ENCODE measurements at places on chromosomes 16 and 17.

DNA sequence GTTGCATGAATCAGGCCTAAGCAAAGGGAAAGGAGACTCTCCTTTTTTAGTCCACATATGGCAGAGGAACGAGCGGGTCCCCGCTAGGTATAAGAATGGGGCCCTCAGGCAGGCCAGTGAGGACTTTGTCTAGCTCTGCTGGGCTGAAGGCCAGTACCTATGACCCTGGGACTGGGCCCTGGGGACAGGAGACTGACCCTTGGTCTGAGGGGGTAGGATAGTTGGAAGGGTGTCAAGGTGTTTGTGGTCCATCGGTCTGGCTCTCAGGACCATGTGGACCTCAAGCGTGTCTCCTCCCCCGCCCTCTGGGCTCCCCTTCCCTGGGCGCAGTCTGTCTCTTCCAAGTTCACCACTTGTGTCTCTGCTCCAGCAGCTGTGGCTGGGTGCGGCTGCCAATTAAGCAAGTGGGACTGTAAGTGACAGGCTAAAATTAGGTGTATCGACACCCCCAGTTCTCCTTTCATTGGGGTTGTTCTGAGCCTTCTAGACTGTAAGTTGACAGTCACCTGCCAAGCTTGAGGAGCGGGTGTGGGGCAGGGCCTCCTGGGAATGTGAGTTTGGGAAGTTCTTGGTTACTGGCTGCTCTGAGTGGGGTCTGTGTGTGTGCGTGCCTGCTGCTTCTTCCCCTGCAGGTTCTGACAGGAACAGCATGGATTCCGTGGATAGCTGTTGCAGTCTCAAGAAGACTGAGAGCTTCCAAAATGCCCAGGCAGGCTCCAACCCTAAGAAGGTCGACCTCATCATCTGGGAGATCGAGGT, 24.5 kb downstream of the AKAP1 start:
- H3K4me3 ChIP-seq, result no peak overlapping the region
- no peaks in the 10 kb centered on the region for H3K27me3 ChIP-seq
- H3K36me3 ChIP-seq, result peaks cover 3% of the 10 kb centered on the region
- no peak overlapping the region for H3K27ac ChIP-seq
- no peaks in the 10 kb centered on the region for H3K4me1 ChIP-seq

DNA sequence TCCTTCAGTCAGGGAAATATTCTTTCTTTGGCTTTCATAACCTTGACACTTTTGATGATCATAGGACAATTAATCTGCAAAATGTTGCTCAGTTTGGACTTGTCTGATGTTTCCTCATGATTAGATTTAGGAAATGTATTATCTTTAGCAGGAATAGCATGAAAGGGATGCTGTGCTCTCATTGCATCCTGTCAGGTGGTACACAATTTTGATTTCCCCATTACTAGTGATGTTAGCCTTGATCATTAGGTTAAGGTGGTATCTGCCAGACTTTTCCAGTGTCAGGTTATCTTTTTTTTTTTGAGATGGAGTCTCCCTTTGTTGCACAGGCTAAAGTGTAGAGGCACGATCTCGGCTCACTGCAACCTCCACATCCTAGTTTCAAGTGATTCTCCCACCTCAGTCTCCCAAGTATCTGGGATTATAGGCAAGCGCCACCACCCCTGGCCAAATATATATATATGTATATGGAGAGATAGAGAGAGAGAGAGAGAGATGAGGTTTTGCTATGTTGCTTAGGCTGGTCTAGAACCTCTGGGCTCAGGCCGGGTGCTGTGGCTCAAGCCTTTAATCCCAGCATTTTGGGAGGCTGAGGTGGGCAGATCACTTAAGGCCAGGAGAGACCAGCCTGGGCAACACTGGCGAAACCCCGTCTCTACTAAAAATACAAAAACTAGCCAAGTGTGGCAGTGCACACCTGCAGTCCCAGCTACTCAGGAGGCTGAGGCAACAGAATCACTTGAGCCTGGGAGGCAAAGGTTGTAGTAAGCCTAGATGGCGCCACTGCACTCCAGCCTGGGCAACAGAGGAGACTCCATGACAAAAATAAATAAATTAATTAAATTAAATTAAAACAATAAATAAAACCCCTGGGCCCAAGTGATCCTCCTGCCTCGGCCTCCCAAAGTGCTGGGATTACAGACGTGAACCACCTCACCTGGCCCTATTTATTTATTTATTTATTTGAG, 15.8 kb upstream of the CAVIN1 start:
- no peak overlapping the region for H3K4me3 ChIP-seq
- peak; percentile 59 for DNase-seq
- peaks cover 13% of the 10 kb centered on the region for H3K4me1 ChIP-seq
- peaks cover 14% of the 10 kb centered on the region for H3K27me3 ChIP-seq
- H3K27ac ChIP-seq, result no peak overlapping the region

GRCh38 chr16:82788919-82789318, 162.2 kb downstream of the CDH13 start:
- no peak overlapping the region for H3K4me3 ChIP-seq
- H3K27me3 ChIP-seq, result no peaks in the 10 kb centered on the region
- H3K4me1 ChIP-seq, result no peaks in the 10 kb centered on the region

DNA sequence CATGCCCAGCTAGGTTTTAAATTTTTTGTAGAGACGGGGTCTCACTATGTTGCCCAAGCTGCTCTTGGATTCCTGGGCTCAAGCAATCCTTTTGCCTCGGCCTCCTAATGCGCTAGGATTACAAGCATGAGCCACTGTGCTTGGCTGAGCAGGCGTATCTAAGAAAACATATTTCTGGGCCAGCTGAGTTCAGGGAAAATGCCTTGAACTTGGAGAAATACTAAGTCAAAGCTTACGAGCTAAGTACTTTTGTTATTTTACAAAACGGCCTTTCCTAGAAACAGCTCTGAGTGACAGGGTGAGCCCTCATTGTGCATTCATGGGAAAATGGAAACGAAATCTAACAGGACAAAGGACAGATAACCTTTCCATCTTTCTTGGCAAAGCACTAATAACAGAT, 24.7 kb downstream of the DNAI2 start:
- H3K4me1 ChIP-seq, result peaks cover 23% of the 10 kb centered on the region
- no peak overlapping the region for H3K4me3 ChIP-seq
- H3K36me3 ChIP-seq, result peaks cover 2% of the 10 kb centered on the region
- no peak for DNase-seq
- H3K27me3 ChIP-seq, result peaks cover 9% of the 10 kb centered on the region
- H3K27ac ChIP-seq, result no peak overlapping the region

DNA sequence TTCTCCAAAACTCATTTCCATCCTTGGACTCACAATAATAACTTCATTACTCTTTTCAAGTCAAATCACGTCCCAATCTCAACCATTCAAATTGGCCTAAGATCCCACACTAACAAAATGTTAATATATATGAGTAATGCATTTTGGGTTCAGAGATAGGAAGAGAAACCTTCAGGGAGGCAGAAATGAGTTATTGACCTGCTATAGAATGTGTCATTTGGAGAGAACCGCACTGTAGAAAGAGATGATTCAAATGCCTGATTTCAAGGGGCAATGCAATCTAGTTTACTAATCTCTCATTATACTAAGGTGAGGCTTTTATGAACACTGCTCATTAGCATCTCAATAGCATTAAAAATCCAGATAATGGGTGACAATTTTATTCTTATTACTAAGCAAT, 1595.0 kb upstream of the GOT2 start:
- no peaks in the 10 kb centered on the region for H3K27me3 ChIP-seq
- no peak overlapping the region for H3K4me3 ChIP-seq
- H3K4me1 ChIP-seq, result no peaks in the 10 kb centered on the region
- DNase-seq, result no peak
- no peaks in the 10 kb centered on the region for H3K36me3 ChIP-seq

DNA sequence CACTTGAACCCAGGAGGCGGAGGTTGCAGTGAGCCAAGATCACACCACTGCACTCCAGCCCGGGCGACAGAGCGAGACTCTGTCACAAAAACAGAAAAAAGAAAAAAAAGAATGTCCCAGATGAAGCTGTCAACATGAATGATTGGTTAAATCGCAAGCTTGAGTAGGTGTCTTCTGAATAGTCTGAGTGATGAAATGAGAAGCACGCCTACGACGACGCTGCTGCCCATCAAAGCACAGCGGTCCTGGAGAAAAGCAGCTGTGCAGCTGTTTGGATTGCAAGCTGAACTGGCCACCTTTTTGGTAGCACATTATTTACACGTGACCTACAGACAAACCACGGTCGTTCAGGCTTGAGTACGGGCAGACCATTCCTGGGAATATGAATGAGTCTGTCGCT, 12.5 kb downstream of the ADCY9 start:
- H3K36me3 ChIP-seq, result peaks cover 14% of the 10 kb centered on the region
- no peak for DNase-seq
- H3K27me3 ChIP-seq, result no peaks in the 10 kb centered on the region
- peaks cover 3% of the 10 kb centered on the region for H3K4me1 ChIP-seq

All from activated CD4-positive, alpha-beta T cell treated with anti-CD3 and anti-CD28 coated beads, Interleukin-2, amount 10 ng/mL, durations not matched to agents 7 days and 5 days (primary cell).